ENCODE measurements at places on chromosomes 7 and 10. TPM values are rescaled to one million over a fixed set of nuclear protein-coding genes. Genes with fewer than 3 reads are reported as not detected.

The ATAD1 gene
- total RNA-seq: 38.9 TPM

The ZPBP gene
- not detected for total RNA-seq

The CYP3A4 gene
- not detected for total RNA-seq

The RTKN2 gene
- 0.88 TPM for total RNA-seq

The PRRT4 gene
- 0.54 TPM for total RNA-seq

The CDK14 gene
- total RNA-seq: 0.42 TPM

The TRIP6 gene
- total RNA-seq: 57.2 TPM

The FZD1 gene
- total RNA-seq: 2.6 TPM

The A1CF gene
- total RNA-seq: not detected

The GRID2IP gene
- not detected for total RNA-seq

The NUDCD3 gene
- total RNA-seq: 62.9 TPM

The C10orf71 gene
- total RNA-seq: not detected

The NYAP1 gene
- total RNA-seq: 2.3 TPM

The SLC26A3 gene
- not detected for total RNA-seq

The PPP1R17 gene
- total RNA-seq: not detected

The STK17A gene
- total RNA-seq: 34.1 TPM

The UFSP1 gene
- 4.9 TPM for total RNA-seq

The C10orf95 gene
- total RNA-seq: 0.08 TPM

The GTF2IRD2 gene
- 5.2 TPM for total RNA-seq

The HOXA4 gene
- total RNA-seq: 2.7 TPM

The GIMAP4 gene
- not detected for total RNA-seq

The YKT6 gene
- 118 TPM for total RNA-seq

The TAS2R4 gene
- total RNA-seq: 0.15 TPM

The RBP3 gene
- not detected for total RNA-seq

The LOXL4 gene
- 1.3 TPM for total RNA-seq

The NKX2-3 gene
- total RNA-seq: not detected

The CPA2 gene
- 0.09 TPM for total RNA-seq

The ELN gene
- 0.08 TPM for total RNA-seq

The INSYN2A gene
- total RNA-seq: 1.4 TPM

The IGF2BP3 gene
- total RNA-seq: 30.4 TPM

The SMKR1 gene
- total RNA-seq: 11.8 TPM

The PRSS37 gene
- not detected for total RNA-seq

The NUTM2E gene
- total RNA-seq: 0.53 TPM

The HPSE2 gene
- not detected for total RNA-seq

The MEIG1 gene
- 0.85 TPM for total RNA-seq

The ICA1 gene
- total RNA-seq: 0.90 TPM

The ATP5MK gene
- total RNA-seq: 511 TPM

The TMEM209 gene
- 13.7 TPM for total RNA-seq

The CCDC172 gene
- total RNA-seq: not detected

The C10orf105 gene
- total RNA-seq: not detected

The IKZF5 gene
- 5.7 TPM for total RNA-seq

The BTBD16 gene
- total RNA-seq: 0.82 TPM

The OR2AE1 gene
- not detected for total RNA-seq

The ZYX gene
- total RNA-seq: 182 TPM

The SLC26A5 gene
- total RNA-seq: not detected

The CYP2C8 gene
- not detected for total RNA-seq

The FAM131B gene
- total RNA-seq: 0.49 TPM

The SYT15 gene
- 2.7 TPM for total RNA-seq

The FAM25A gene
- total RNA-seq: not detected

The IKZF1 gene
- not detected for total RNA-seq

The CNTNAP2 gene
- not detected for total RNA-seq

The STN1 gene
- 19.2 TPM for total RNA-seq

The SPDYE6 gene
- not detected for total RNA-seq

The CALML5 gene
- not detected for total RNA-seq

The TBX20 gene
- total RNA-seq: 2.1 TPM
